NCI-H1930 (cell line): ENCODE measurements at places on chromosomes 2 and 18.

GRCh38 chr2:2739231-2739795 lies 408.2 kb upstream of the MYT1L start:
- DNase-seq, result no peak

DNA sequence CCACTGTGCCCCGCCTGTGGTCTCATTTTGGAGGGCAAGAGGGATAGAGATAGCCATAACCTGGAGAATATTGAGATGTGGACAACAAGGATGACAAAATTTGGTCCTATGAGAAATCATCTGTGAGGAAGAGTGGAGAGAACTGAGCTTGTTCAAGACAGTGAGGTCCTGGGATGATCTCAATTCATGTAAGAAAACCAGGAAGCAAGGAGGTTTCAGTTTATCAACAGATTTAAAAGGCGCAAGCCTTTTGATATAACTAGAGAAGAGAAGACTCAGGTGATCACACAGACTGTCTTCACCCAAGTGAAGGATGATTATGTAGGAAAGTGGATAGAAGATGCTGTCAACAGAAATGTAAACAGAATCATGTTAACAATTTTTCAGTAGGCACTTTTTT lies 39.1 kb downstream of the PCBP1 start:
- DNase-seq, result no peak

GRCh38 chr2:229378386-229378785 lies 107.3 kb upstream of the PID1 start:
- DNase-seq, result no peak

GRCh38 chr2:227004482-227004881 lies 159.5 kb downstream of the COL4A4 start:
- no peak for DNase-seq

DNA sequence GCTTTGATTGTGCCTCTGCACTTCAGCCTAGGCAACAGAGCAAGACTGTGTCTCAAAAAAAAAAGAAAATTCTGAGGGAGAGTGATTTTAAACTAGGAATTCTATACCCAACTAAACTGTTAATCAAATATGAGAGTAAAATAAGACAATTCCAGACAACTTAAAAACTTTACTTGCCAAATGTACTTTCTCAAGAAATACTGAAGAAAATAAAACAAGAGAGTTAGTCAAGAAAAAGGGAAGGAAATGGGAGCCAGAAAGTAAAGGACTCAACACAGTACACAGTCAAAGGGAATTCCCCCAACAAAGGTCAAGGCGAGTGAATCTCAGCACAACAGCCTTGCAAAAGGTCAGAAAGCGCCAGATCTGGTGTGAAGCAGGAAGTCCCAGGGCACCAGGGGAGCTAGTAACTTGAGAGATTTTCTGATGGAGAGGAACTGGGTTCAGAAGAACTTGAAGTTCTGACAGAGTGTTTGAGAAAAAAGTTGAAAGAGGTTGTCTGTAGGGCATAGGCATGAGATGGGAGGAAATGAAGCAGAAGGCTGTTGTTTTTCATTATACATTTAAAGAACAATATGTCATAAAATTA lies 22.6 kb upstream of the TBC1D8 start:
- no peak for DNase-seq

DNA sequence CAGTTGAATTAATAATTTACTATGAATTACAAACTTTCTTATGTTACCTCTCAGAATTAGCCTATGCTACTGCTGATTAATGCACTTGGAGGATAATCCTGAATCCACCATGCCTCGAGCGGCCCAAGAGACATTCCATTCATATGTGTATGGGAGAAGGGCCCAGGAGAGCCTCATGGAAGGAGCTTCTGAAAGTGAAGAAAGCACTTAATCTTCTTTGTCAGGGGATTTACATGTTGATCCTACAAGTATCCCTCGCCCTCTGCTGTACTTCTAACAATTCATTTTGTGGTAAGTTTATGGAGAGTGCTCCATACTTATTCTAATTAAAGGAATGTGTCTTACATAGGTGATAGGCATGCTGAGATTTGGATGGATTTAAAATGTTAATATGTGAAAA lies 1189.1 kb upstream of the NXPH2 start:
- no peak for DNase-seq

- no peak for DNase-seq
Measured at GRCh38 chr2:238689871-238690389, 158.0 kb upstream of the TWIST2 start.

- no peak for DNase-seq
Measured at GRCh38 chr18:28771849-28772248, 594.9 kb upstream of the CDH2 start.

DNA sequence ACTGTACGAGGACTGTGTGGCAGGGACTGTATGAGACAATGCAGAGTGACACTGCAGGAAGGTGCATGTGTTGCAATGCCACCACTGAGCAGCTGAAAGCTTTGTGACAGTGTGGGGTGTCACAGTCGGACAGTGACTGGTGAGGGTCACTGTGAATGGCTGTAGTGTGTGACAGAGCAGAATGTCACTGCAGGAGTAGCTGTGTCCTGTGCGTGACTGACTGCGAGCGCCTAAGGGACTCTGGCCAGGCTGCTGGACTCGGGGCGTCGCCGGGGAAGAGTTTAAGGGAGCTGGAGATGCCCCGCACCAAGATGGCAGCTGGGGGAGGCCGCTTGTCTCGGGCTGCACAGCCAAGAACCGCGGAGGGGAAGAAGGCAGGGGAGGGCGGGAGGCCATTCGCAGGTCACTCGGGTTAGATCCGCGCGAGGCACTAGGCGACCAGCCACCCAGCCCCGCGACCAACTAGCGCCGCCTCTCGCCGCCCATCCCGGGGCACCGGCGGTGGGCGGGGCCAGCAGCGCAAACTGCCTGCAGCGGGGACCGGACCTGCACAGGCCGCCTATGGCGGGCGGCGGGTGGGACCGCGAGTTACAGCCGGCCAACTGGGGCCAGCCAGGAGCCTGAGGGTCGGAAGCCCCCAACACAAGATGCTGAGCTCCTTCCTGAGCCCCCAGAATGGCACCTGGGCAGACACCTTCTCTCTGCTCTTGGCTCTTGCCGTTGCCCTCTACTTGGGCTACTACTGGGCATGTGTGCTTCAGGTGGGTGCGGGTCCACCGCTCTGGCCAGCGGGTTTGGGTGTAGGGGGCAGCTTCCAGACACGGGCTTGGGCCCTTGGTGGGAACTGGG lies at the start of gene ABHD1:
TSS of gene ABHD1 (plus strand) at position 514 of the 849 bp plus-strand sequence. CDS start at position 648, 134 bp downstream.
- DNase-seq, result no peak

GRCh38 chr2:231883468-231883881 lies 42.7 kb downstream of the NPPC start:
- DNase-seq, result no peak

GRCh38 chr18:36628435-36629137 lies 200.2 kb downstream of the TPGS2 start:
- DNase-seq, result no peak

GRCh38 chr2:47631306-47631705 lies 151.6 kb upstream of the MSH6 start:
- no peak for DNase-seq

GRCh38 chr2:105238664-105239240 lies 2.8 kb upstream of the GPR45 start:
- no peak for DNase-seq

GRCh38 chr2:236574424-236575145 lies 5.0 kb downstream of the ACKR3 start:
- no peak for DNase-seq
